ENCODE measurements at places on chromosomes 2 and 18.
A peak's percentile ranks its signal among the peaks of the same experiment; 100 is the strongest.

GRCh38 chr2:236818281-236819045 is 248.8 kb downstream of the ACKR3 start:
- DNase-seq, result no peak

DNA sequence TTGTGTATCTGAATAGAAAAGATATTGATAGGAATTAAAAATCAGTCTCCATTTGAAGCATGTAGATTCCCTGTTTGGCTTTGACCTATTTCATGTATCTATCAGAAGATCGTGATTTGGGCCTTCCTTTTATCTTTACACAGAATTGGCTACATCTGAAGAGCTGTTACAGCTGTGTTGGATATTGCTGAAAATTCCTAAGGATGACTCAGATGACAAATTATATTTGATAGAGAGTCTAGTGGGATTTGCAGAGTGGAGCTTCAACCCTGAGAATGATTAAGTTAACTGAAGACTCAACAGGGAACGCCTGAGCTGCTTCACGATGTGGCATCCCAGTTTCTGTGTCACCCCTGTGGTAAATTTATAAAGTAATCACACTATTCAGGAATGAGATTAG is 4.9 kb upstream of the COL3A1 start:
- DNase-seq, result no peak

GRCh38 chr2:223832241-223832903 is 5.0 kb downstream of the AP1S3 start:
- no peak for DNase-seq

DNA sequence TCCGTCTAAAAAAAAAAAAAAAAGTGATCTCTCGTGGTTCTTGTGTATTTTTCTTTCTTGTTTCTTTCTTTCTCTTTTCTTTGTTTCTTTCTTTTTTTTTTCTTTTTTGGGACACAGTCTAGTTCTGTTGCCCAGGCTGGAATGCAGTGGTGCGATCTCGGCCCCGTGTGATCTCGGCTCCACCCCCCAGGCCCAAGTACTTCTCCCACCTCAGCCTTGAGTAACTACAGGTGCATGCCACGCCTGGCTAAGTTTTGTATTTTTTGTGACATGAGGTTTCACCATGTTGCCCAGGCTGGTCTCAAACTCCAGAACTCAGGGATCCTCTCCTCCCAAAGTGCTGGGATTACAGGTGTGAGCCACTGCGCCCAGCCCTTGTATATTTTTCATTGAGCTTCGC is 91.4 kb downstream of the TMEM237 start:
- no peak for DNase-seq

- DNase-seq, result no peak
Measured at GRCh38 chr2:202378662-202379358, 2.7 kb downstream of the BMPR2 start.

- DNase-seq, result no peak
Measured at GRCh38 chr2:143688815-143689214, 559.6 kb downstream of the ARHGAP15 start.

DNA sequence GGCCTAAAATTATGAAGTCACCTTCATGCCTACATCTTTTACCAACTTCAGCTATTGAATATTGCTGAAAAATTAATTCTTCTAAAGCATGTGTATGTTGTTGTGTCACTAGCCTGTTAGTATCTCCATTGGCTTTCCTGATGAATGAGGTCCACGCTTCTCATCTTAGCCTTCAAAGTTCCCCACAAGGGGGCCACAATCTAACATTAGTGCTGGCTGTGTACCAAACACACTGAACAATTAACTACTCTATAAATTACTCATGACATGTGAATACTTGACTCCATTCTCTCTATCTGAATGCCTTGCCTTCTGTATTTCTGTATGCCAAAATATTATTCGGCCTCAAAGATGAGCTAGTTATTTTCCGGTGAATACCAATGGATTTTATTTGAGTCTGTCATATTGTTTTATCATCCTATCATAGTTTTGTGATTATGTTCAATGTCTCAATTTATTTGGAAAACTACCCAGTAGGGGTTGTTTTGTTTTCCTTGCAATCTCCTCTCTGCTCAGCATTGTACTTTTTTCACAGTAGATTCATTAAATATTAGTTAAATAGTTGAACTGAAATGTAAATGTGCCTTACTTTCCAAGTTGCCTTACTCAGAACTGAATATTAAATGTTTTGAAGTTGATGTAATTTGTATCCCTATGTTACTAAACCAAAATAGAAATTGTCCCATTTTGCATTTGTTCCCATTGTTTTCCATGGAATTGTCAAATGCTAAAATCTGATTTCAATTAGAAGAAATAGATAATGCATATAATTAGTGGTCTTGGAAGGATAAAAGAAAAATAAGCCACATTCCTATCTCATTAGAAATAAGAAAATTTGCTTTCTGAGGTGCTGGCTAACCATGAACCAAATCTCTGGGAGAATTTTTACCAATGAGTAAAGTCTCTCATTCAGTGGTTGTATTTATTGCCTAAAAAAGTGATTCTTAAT is 208.4 kb upstream of the COL3A1 start:
- DNase-seq, result no peak

DNA sequence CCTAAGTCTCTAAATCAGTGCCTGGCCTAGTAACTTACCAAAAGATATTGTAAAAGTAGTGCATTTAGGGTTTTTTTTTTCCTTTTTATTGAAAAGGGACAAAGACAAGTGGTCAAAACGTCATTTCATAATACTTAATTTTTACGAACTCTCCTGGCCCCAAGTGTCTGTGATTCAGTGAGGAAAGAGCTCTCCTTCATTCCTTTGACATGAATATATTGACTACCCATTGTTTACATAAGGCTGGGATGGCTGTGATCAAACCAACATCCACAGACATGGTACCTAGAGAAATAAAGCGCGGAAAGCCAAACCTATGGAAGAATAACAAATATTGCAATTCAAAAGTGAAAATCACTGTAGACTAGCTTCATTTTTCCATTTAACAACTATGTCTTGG is 198.4 kb downstream of the BABAM2 start:
- no peak for DNase-seq

GRCh38 chr2:226355600-226355999 is 444.0 kb downstream of the IRS1 start:
- DNase-seq, result no peak

DNA sequence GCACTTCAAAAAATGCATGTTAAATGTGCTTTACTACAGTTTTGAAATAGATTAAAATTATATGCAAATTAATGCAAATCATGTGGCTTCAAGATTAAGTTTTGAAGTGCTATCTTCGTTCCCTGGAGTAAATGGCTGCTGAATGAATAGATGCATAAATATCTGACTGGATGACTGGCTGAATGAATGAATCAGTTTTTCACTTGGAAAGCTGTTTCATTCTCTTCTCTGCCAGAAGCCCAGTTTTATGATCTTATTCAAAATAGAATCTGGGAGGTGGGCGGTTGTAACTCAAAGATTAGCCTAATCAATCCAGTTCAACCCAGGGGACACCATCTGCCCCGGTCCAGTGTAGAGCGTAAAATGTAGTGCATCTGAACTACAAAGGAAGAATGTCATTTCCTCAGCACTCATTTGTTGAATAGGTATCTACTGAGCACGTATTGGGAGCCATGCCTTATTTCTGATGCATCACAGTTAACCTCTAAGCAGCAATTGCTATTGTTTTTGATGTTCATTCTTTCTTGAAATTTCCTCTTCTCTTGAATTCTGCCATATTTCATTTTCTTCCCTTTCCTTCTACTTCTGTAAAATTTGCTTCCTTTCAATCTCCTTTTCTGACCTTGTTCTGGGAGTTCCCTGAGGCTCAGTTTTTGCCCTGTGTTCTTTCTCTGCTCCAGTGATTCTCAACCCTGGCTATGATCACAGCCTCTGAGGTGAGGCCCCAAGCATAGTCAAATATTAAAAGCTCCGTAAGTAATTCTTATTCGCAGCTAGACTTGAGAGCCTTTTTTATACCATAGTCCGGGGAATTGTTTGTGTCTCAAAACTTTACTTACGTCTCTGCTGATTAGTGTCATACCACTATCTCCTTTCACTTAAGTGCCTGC is 282.7 kb downstream of the PARD3B start:
- no peak for DNase-seq

GRCh38 chr2:241224018-241224850 is 35.8 kb downstream of the ANO7 start:
- no peak for DNase-seq

DNA sequence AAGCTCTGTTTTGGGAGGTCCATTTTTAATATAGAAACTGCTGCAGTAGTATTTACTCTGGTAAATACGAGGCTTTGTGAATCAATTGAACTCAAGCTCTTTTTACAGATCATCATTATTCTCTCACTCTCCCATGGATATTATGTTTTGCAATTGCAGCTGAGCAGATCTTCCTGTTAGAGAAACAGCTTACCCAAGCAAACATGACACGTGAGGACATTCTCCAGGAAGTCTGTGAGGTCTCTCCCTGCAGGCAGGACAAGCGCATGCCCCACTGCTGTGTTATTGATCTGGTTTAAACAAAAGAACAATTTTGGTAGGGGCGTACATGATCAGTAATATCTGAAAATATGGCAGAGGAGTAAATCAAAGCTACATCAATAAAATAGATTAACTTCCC is 72.1 kb downstream of the COL6A3 start:
- DNase-seq, result no peak

- DNase-seq, result no peak
Measured at GRCh38 chr2:157056200-157056676, 201.3 kb upstream of the GALNT5 start.

GRCh38 chr2:207088839-207089238 is 76.9 kb downstream of the KLF7 start:
- DNase-seq, result no peak

- DNase-seq, result peak; percentile 75
Measured at GRCh38 chr2:16625201-16625729, 40.4 kb downstream of the CYRIA start.

DNA sequence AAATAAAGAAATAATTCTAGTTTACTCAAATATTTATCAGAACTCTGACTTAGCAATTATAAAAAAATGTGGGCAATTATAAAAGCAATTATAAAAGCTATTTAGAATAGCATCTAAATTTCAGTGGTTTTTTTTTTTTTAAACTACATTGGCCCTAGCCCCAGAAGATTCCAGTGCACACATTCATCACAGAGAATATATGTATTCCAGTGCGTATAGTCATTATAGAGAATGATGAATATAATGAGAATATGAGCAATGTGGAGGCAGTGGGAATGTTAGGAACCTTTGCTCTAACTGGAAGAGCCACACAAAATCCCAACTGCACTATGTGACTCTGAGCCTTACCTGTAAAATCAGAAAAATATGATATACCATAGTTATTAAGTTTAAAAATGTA is 10.5 kb downstream of the MAP3K2 start:
- no peak for DNase-seq

DNA sequence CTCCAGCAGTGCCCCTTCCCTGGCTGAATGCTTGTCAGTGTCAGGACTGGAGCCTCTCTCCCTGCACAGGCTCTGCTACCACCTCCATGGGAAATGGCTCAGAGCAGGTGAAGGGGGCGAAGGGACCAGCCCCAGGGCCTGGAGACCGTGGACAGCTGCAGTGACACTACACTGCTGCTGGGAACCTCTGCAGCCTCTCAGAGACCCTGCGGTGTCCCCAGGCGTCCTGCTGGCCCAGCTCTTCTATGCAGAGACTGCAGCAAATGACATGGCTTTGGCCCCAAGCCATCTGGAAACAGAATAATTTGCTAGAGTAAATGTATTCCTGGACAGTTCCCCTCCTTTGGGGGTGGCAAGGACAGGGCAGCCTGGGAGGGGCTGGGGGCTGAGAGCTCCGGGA is 53.2 kb downstream of the CIB4 start:
- no peak for DNase-seq

GRCh38 chr18:58539659-58540380 is 89.1 kb downstream of the ALPK2 start:
- DNase-seq, result no peak

DNA sequence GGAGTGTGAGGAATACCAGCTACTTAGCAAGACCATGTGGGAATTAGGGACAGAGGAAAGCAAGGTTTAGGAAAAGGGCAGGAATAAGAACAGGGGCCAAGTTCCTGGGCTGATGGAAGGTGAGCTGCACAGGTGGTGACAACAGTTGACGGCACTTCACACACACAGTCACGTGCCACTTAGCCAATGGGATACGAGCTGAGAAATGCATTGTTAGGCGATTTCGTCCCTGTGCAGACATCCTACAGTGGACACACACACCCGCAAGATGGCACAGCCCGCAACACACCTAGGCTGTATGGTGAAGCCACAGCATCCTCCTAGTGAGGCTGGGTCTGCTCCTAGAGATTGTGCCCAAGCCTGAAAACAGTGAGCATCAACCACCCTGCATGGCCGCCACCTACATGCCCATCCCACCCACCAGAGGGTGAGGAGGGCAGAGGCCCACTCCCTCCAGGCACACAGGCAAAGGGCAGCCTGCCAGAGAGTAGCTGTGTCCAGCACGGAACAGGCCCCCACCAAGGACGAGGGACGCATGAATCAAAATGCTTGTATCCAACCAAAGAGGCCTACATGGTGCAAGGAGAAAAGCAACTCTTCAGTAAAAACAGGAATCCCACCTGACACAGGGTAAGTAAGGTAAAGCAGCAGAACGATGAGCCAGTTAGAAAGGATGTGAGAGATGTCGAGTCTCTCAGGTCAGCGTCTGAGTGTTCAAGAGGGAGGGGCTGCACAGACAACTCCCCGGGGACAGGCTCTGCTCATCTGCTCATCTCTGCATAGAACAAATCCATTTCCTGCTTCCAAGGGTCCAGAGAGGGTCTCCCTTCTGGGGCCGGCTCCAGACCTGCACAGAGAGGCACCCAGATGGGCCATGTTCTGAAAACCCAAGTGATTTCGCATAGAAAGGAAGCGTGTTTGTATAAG is 51.3 kb downstream of the ZNF516 start:
- no peak for DNase-seq

GRCh38 chr2:58702302-58702885 is 461.3 kb upstream of the FANCL start:
- DNase-seq, result no peak

DNA sequence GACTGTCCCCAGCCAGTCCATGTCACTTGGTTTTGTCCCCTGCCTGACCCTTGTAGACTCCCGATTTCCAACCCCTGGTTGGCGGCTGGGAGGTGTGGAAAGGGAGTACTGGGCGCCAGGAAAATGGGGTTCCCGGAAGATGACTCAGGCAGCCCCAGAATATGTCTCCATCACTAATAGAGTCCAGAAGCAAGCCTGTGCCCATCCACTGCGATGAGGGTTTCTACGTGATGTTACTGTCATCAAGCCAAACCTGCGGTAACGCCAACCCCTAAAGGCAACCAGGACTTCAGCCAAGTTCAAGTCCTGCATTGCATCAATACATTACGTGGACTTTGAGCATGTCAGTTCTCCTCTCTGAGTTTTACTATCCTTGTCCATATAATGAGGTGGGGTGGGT is 62.0 kb upstream of the TAF1B start:
- no peak for DNase-seq

GRCh38 chr2:45724335-45724734 is 72.9 kb downstream of the PRKCE start:
- no peak for DNase-seq
